Activated CD4-positive, alpha-beta memory T cell treated with anti-CD3 and anti-CD28 coated beads for 36 hours (primary cell): ENCODE measurements at places on chromosomes 1 and 21.

GRCh38 chr1:2157856-2158255, 36.7 kb downstream of the FAAP20 start:
- no peak for DNase-seq

DNA sequence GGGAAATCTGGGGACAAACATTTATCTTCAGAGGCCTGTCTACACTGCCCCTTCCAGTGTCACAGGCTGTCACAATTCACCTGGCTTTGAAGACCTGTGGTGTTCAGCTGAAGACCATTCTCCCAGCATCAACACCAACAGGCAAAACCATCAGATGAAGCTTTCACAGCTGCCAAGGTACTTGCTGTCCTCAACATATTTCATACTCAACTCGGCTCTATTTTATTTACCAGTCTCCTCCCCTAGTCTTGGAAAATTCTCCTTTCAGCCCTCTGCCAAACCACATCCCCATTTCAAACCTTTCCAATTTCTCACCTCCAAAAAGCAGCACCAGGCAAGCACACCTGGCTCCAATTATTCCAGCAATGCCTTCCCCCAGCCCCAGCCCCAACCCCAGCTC, 108.8 kb downstream of the TGFBR3 start:
- DNase-seq: no peak

GRCh38 chr1:7382971-7383370, 388.1 kb upstream of the VAMP3 start:
- DNase-seq: no peak

DNA sequence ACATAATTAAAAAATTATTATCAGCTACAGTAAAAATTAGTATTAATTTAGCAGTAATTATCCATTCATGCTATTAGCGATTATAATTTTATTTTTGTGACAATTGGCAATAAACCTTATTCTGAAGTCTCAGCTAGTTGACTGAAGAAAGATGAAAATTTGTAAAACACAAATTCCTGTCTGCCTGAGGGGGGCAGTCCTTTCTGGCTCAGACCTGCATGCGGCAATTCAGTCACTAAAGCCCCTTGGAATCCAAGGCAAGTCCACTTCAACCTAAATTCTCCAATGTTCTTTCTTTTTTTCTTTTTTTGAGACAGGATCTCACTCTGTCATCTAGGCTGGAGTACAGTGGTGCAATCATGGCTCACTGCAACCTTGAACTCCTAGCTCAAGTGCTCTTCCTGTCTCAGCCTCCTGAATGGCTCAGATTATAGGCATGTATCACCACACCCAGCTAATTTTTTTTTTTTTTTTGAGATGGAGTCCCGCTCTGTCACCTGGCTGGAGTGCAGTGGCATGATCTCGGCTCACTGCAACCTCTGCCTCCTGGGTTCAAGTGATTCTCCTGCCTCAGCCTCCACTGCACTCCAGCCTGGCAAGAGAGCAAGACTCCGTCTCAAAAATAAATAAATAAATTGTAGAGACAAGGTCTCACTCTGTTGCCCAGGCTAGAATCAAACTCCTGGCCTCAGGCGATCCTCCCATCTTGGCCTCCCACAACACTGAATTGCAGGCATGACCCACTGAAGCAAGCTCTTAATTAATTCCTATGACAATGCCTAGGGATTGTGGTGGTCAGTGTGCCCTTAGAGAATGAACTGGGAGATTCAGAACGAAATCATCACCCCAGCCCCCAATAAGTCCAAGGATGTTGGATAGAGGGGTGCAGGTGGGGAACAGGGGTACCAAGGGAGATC, 24.2 kb upstream of the ITPKB start:
- DNase-seq: no peak

- DNase-seq: no peak
Measured at GRCh38 chr1:168218658-168219057, 7.1 kb upstream of the SFT2D2 start.

DNA sequence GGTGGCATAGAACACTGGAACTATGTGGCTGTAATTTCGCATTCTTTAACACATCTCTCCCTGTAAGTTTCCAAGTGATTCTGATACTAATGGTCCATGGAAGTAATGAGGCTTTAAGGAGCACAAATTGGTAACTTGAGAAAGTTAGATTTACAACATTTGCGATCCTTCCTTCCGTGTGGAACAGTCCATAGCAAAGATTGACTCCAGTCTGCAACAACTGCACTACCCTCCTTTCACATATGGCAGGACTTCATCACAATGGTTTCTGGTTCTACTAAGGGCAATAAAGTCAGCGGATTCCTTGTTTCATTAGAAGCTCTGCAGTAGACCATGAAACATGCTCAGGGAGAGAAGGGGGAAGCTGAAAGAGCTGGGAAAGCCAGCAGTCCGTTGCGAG, 261.2 kb downstream of the RGS7 start:
- no peak for DNase-seq

GRCh38 chr21:32940079-32941014, 85.4 kb upstream of the OLIG2 start:
- peak; percentile 44 for DNase-seq

- peak; percentile 3 for DNase-seq
Measured at GRCh38 chr1:202812176-202813026, 1.6 kb downstream of the PCAT6 start.
